ENCODE measurements at places on chromosomes 2 and 18. TPM values are rescaled to one million over a fixed set of nuclear protein-coding genes. Genes with fewer than 3 reads are reported as not detected.

ALK gene
- not detected for total RNA-seq

DNA sequence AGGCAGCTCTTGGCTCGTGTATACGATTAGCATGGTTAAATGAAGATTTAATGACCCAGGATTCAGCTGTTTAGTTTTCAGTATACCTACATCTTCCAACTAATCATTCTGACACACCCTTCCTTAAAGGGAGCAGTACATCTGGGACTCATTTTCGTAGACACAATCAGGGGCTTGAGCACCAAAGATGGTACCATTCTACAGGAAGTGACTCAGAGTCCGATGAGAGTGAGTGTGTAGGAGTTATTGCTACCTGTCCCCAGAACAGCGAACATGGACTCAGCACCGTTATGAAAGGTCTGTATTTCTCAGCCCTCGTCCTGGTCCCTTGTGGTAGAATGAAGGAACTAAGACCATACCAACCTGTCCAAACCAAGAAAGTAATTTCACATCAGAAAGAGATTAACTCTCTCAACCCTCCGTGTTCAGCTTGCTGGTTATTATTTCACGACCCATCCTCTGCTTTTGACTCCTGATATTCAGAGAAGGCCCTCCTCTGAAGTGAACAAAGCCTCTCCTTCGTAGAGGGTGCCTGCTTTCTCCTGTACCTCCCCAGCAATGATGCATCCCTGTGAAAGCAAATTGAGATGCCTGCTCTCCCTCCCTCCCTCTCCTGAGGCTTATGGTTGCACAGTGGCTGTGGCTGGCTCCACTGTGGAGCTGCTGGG is 214.8 kb downstream of the MTX2 start:
- no peak for DNase-seq

GRCh38 chr2:100286318-100286717 is 36.0 kb downstream of the LONRF2 start:
- DNase-seq = no peak

DNA sequence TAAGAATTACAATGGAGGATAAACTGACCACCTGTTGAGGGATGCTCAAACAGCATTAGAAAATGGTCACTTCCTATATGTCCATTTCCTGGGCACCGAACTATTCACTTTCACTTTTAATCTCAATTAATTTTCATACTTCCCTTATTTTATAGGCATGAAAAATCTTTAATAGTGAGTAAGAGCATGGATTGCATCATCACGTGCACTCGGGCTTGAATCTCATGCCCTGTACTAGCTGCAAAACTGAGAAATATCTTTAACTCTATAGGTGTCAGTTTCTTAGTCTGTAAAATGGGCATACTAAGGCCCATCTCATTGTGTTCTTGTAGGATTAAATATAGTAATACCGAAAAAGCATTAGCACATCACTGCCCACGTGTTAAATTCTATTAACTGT is 183.9 kb upstream of the FIGN start:
- DNase-seq = no peak

GRCh38 chr2:100895402-100895801 is 75.5 kb downstream of the NPAS2 start:
- no peak for DNase-seq

DNA sequence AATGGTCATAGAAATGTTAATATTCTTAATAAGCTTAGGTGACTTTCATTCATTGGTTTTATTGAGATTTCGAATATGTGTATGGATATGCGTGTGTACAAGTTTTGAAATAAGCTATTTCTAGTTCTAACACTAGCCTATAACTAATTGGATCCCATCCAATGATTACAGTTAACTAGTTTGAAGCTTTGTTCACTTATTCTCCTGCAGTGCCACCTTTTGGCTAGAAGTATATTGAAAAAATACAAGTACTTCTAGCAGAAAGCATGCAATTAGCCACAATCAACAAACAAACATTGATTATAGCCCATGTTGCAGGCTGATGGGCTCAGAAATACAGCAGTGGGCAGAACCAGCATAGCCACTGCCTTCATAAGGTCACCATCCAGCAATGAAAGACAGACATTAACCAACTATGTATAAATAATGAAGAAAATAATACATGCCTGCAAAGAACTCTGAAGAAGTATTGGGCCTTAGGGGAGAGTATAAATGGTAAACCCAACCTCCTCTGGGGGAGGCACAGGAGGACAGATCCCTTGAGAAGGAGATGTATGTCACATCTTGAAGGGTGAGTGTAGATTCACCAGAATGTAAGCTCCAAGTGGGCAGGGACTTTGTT is 5.1 kb upstream of the PIEZO2 start:
- no peak for DNase-seq

DNA sequence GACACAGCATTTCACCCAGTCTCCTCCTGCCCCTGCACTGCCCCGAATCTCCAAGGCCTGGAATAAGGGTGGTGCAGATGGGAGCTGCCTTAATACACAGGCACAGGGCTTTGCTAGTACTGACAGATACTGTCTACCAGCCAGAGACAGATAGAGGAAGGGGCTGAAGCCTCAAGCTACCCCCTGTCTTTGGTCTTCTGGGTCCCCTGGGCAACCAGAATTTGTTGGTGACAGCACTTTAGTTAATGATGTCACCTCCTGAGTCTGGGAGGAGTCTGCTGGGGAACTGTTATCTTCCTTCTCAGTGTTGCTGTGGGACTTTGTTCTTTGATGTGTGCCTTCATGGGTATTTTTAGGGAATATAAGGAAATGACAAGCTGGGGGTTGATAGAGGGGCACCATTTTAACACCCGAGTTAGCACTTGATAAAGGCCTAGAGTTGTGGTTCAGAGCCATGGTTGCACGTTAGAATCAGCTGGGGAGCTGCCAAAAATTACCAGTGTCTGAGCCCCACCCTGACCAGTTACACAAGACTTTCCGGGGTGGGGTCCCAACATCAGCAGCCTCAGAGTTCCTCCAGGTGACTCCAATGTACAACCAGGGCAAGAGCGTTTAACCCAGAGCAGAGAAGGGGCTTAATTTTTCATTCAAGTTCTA is 136.8 kb downstream of the SMAD7 start:
- peak; percentile 17 for DNase-seq

DNA sequence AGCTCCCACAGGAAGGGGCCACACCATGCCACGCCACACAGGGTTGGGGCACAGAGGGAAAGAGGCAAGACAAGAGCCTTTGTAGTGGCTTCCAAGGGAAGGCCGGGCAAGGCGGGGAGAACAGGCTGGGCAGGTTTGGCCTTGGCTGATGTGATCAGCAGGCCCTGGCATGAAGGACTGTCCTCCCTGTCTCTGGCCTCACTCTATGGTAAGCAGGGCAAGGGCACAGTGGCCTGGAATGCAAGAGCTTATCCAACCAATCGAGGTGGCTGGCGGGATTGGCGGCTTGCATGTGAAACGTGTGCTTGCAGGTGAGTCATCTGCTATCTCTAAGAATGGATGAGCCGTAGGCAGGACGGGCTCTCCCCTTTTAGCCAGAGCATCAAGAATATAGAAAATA is 6.4 kb upstream of the ATP9B start:
- no peak for DNase-seq

SLC19A3 gene
- total RNA-seq = not detected

GRCh38 chr18:75799449-75800330 is 372.2 kb upstream of the SMIM21 start:
- no peak for DNase-seq

DNA sequence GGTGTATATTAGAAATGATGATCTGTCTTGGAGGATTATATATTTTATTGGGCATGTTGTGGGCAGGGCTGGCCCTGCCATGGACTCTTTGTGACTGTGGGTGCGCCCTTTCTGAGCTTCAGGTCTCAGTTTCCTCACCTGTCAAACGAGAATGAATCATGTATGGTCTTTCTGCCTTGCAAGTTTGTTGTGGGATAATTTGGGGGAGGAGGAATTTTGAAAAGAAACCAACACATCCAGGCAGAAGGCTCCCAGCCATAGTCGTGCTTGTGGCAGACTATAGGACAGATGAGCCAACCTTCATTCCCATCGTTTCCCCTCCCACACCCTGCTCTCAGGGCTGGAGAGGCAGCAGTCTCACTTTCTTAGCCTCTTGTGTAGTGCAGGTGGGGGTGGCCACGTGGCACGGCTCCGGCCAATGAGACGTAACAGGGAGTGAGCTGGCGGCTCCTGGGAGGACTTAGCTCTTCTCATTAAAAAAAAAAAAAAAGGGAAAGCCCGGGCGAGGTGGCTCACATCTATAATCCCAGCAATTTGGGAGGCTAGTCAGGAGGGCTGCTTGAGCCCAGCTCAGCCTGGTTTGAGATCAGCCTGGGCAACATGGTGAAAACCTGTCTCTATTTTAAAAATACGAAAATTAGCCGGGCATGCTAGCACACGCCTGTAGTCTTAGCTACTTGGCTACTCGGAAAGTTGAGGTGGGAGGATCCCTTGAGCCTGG is 63.1 kb downstream of the RHOB start:
- DNase-seq = no peak

SRSF7 gene
- 315 TPM for total RNA-seq

- DNase-seq = no peak
Measured at GRCh38 chr18:23629444-23629946, 33.2 kb downstream of the ANKRD29 start.

- DNase-seq = no peak
Measured at GRCh38 chr2:204913854-204914464, 368.7 kb downstream of the PARD3B start.

GRCh38 chr2:135337071-135337470 is 193.9 kb downstream of the ZRANB3 start:
- no peak for DNase-seq

- no peak for DNase-seq
Measured at GRCh38 chr2:24015562-24016375, 5.9 kb downstream of the MFSD2B start.

DNA sequence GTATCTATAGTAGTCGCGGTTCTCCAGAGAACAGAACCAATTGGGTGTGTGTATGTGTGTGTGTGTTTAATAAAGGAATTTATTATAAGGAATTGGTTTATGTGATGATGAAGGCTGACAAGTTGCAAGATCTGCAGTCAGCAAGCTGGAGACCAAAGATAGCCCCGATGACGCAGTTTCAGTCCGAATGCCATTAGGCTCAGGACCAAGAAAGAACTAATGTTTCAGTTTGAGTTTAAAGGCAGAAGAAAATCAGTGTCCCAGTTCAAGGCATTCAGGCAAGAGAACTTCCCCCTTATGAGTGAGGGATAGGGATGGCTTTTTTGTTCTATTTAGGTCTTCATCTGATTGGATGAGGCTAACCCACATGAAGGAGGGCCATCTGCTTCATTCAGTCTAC is 221.6 kb downstream of the HNMT start:
- DNase-seq = no peak

DNA sequence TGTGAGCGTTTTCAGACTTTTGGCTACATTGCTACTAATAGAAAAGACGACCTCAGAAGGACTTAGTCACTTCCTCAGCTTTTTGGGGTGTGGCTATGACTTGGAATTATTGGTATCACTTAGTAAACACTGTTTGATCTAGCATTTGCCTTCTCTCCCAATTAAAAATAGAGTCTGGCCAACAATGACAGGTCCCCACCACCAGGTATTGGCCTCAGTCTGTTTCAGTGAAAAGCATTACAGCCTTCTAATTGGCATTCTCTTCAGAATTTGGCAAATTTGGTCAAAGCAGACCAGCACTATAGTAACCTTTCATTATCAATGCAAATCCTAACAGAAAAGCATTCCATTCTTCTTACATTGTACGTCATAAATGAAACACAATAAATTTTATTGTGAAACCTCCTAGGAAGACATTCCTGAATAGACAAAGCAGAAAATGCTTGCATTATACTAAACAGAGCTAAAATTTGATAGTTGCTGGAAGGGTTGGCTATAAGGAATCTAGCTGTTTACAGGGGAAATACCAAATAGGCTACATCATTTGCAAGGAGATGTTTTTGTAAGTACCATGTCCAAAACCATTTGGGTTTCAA is 613.9 kb downstream of the IRS1 start:
- no peak for DNase-seq

- no peak for DNase-seq
Measured at GRCh38 chr2:47303341-47304148, 99.4 kb upstream of the MSH2 start.

DNA sequence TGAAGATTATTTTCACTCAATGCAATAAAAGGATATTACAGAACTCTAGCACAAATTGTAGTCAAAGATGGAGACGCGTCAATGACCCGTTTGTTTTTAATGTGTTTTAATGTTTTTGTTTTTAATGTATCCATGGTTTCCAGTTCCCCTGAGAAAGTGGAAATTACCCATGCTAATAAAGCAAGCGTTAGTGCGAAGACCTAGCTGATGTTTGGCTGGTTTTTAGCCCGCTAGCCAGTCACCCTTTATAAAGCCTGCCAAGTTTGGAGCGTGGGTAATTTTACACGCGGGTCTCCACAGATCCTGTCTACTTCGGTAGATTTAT is 430 bp upstream of the CHMP1B start:
- DNase-seq = no peak

DNA sequence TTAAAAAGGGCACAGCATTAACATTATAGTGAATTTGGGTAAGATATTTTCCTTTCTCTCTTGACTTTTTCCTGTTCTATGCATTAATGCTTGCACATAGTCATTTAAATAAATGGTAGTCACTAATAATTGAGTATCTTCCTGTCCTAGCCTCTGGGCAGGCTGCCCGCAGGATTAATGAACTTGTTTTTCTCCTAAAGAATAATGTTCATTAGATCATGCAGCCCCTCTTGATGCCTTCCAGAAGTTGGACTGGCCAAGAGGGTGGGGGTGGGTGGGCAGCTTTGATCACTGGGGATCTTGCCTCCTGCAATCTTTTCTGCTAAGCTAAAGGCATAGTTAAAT is 514.5 kb upstream of the CDH2 start:
- DNase-seq = no peak

FOXI3 gene
- total RNA-seq = not detected

- no peak for DNase-seq
Measured at GRCh38 chr2:143575340-143575739, 446.1 kb downstream of the ARHGAP15 start.

SF3B6 gene
- 71.2 TPM for total RNA-seq

DNA sequence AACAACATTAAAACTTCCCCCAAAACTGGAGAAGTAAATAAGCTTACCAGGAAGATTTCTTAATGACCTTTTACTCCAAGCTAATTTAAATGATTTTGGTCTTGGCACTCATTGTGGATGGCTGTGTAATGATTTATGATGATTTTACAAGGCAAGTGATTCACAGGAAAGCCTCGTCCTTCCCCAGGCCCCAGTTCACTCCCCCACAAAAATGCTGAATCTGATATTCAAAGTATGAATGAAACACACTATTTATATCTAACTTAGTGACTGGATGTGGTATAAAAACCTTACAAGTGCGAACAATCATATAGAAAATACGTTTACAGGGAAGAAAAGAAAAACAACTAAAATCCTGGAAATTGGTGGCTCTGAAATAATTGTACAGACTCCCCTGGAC is 49.8 kb downstream of the ZNF516 start:
- DNase-seq = no peak

Measured in activated naive CD8-positive, alpha-beta T cell treated with anti-CD3 and anti-CD28 coated beads, Interleukin-2, amount 10 ng/mL, durations not matched to agents 7 days and 5 days (primary cell).